Neural crest cell (in vitro differentiated cells): ENCODE measurements at places on chromosomes 1 and 21. TPM values are rescaled to one million over a fixed set of nuclear protein-coding genes. Genes with fewer than 3 reads are reported as not detected.

Gene RORC
- total RNA-seq: 0.12 TPM in 1 of 2 replicates, not detected in the other

GRCh38 chr1:54969879-54970278 lies 10.5 kb upstream of the TMEM61 start:
- H3K27ac ChIP-seq: no peak overlapping the region
- H3K4me3 ChIP-seq: no peak overlapping the region
- DNase-seq: no peak
- H3K36me3 ChIP-seq: no peaks in the 10 kb centered on the region

Gene NID1
- 88.7 and 90.3 TPM in 2 replicates for total RNA-seq

DNA sequence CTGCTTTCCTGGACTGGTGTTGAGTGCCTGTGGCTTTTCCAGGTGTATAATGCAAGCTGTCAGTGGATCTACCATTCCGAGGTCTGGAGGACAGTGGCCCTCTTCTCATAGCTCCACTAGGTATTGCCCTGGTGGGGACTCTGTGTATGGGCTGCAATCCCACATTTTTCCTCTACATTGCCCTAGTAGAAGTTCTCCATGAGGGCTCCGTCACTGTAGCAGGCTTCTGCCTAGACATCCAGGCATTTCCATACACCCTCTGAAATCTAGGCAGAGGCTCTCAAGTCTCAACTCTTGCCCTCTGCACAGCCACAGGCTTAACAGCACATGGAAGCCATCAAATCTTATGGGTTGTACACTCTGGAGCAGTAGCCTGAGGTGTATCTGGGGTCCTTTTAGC lies 107.6 kb downstream of the GRIK1 start:
- DNase-seq: no peak
- no peaks in the 10 kb centered on the region for H3K4me1 ChIP-seq
- peaks cover 8% of the 10 kb centered on the region for H3K36me3 ChIP-seq
- H3K27ac ChIP-seq: no peak overlapping the region
- no peaks in the 10 kb centered on the region for H3K27me3 ChIP-seq

DNA sequence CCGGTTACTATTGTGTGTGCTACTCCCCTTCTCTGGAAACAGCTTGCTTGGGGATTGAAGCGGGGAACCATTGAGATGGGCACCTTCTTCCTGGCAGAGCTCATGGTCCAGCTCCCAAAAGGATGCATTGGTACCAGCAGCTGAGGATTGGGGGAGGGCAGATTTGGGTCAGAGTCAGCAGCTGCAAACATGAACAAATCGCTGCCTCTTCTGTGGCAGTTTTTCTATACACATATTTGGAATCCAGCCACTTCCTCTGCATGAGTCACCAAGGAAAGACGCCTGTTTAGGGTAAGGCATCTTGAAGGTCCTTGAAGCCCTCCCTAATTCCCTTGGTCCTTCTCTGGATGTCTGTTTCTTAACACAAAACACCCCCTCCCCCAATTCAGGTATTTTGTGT lies 104.7 kb downstream of the DAB1 start:
- no peaks in the 10 kb centered on the region for H3K27me3 ChIP-seq
- H3K27ac ChIP-seq: peak overlapping the region; percentile 75
- H3K4me3 ChIP-seq: no peak overlapping the region
- no peaks in the 10 kb centered on the region for H3K36me3 ChIP-seq

GRCh38 chr21:38293765-38294164 lies 37.0 kb downstream of the KCNJ15 start:
- H3K27ac ChIP-seq: peak overlapping the region; percentile 24
- H3K4me1 ChIP-seq: peaks cover 43% of the 10 kb centered on the region
- peak; percentile 53 for DNase-seq
- no peak overlapping the region for H3K4me3 ChIP-seq
- no peaks in the 10 kb centered on the region for H3K36me3 ChIP-seq

Gene ARHGEF16
- 11.3 and 12.2 TPM in 2 replicates for total RNA-seq

GRCh38 chr1:227793079-227793947 lies 22.2 kb upstream of the PRSS38 start:
- H3K4me1 ChIP-seq: no peaks in the 10 kb centered on the region
- DNase-seq: no peak
- H3K27me3 ChIP-seq: peaks cover 22% of the 10 kb centered on the region
- H3K36me3 ChIP-seq: no peaks in the 10 kb centered on the region
- no peak overlapping the region for H3K27ac ChIP-seq

- H3K27ac ChIP-seq: no peak overlapping the region
- no peaks in the 10 kb centered on the region for H3K4me1 ChIP-seq
- no peak overlapping the region for H3K4me3 ChIP-seq
- peaks cover 15% of the 10 kb centered on the region for H3K36me3 ChIP-seq
- no peaks in the 10 kb centered on the region for H3K27me3 ChIP-seq
Observed at GRCh38 chr1:186327331-186327730, 47.7 kb downstream of the TPR start.

- H3K4me3 ChIP-seq: peak overlapping the region; percentile 74
- no peaks in the 10 kb centered on the region for H3K36me3 ChIP-seq
- H3K4me1 ChIP-seq: peaks cover 11% of the 10 kb centered on the region
- DNase-seq: peak; percentile 67
- H3K27ac ChIP-seq: no peak overlapping the region
Observed at GRCh38 chr1:32892368-32893197, 6.3 kb downstream of the HPCA start.

DNA sequence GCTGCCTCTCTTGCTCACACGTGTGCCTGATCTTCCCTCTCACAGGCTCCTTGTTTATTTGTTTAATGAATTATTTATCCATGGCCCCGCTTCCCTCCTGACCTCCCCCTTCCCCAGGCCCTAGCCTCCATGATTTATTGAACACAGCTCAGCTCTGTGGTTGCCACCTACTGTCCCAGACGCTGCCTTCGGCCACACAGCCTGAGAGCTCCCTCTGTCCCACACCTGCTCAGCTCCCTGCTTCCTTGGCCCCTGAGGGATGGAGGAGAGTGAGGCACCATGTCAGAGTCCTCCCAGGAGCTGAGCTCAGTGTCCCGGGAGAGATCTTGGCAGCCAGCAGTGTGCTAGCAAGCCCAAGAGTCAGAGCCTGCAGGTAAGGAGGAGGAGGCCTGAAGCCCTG lies 3.1 kb upstream of the EFNA3 start:
- no peaks in the 10 kb centered on the region for H3K36me3 ChIP-seq
- peaks cover 33% of the 10 kb centered on the region for H3K4me1 ChIP-seq
- no peak overlapping the region for H3K27ac ChIP-seq
- DNase-seq: no peak

GRCh38 chr1:17719874-17720273 lies 35.3 kb upstream of the ACTL8 start:
- peaks cover 4% of the 10 kb centered on the region for H3K27me3 ChIP-seq
- no peaks in the 10 kb centered on the region for H3K36me3 ChIP-seq
- peaks cover 5% of the 10 kb centered on the region for H3K4me1 ChIP-seq
- H3K4me3 ChIP-seq: no peak overlapping the region
- no peak overlapping the region for H3K27ac ChIP-seq
- DNase-seq: no peak

Gene ST6GALNAC3
- 19.4 and 22.0 TPM in 2 replicates for total RNA-seq

DNA sequence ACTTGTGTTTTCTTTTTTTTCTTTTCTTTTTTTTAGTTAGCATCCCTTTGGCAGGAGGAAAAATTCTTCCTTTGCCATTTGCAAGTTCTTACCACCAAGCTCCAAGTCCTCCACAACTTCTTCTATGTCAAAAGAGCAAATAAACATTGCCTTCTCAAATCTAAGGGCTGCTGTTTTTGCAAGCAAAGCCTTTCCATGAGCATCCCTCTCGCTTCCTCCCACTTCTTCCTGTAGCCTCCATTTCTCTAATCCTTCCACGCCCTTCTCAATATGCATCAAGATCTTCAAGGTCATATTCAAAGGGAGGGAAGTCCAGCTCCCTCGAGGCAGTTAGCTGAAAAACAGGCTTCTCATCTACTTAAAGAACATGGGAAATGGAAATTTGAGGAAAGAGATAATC lies 147.1 kb downstream of the ADSS2 start:
- H3K27ac ChIP-seq: no peak overlapping the region
- no peak overlapping the region for H3K4me3 ChIP-seq
- no peak for DNase-seq
- H3K36me3 ChIP-seq: peaks cover 13% of the 10 kb centered on the region

DNA sequence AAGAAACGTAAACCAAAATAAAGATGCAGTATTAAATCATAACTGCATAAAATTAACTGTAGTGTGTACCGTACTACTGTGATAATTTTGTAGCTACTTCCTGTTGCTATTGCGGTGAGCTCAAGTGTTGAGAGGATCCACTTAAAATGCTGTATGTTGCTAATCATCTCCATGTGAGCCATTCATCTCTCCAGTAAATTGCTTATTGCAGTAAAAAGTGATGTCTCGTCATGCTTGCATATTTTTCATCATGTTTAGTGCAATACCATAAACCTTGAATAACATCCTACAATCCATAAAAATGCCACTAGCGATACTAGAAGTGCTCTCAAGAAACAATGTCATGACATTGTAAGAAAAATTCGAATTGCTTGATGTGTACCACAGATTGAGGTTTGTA lies 66.3 kb downstream of the RAVER2 start:
- H3K4me3 ChIP-seq: no peak overlapping the region
- peaks cover 10% of the 10 kb centered on the region for H3K36me3 ChIP-seq
- DNase-seq: no peak
- H3K4me1 ChIP-seq: no peaks in the 10 kb centered on the region
- no peak overlapping the region for H3K27ac ChIP-seq

DNA sequence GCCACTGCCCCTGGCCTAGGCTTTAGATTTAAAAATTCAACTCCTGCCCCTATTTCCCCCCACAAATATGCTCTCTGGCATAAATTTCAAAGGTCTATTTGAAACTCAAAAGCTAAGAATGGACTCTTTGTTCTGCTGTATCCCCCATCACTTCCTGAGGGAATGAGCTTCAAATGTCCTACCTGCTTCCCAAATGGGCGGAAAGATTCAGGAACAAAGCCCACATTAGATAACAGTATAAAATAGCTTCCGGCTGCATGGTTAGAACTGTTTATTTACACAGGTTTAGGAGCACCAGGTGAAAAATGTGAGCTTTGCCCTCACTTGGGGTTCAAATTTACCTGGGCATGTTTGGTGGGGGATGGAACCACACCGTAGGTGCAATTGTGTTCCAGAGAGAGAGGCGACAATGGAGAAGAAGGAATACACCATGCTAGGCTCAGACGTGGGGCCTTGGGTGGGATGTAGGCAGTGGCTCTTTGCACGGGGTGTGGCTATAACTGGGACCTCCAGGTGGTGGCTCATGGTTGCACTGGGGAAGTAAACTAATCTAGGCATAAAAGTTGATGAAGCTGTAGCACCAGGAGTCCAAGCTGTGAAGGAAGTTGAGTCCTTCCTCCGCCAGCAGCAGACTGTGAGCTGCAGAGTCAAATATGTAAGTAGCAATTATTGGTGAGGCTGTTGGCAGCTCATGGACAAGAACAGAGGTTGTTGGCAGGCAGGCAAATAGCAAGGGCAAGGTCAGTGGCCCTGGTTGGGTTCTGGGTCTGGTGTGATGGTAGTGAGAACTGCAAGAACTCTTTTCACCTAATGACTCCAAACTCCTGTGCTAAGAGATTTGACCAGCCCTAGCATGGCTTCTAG lies 41.5 kb upstream of the SRSF10 start:
- H3K27ac ChIP-seq: no peak overlapping the region
- no peak for DNase-seq
- H3K4me3 ChIP-seq: no peak overlapping the region
- peaks cover 19% of the 10 kb centered on the region for H3K4me1 ChIP-seq
- no peaks in the 10 kb centered on the region for H3K27me3 ChIP-seq
- H3K36me3 ChIP-seq: no peaks in the 10 kb centered on the region

Gene FCRL1
- total RNA-seq: not detected in 2 replicates
